Activated naive CD4-positive, alpha-beta T cell (primary cell): ENCODE measurements at places on chromosomes 7 and 10.

DNA sequence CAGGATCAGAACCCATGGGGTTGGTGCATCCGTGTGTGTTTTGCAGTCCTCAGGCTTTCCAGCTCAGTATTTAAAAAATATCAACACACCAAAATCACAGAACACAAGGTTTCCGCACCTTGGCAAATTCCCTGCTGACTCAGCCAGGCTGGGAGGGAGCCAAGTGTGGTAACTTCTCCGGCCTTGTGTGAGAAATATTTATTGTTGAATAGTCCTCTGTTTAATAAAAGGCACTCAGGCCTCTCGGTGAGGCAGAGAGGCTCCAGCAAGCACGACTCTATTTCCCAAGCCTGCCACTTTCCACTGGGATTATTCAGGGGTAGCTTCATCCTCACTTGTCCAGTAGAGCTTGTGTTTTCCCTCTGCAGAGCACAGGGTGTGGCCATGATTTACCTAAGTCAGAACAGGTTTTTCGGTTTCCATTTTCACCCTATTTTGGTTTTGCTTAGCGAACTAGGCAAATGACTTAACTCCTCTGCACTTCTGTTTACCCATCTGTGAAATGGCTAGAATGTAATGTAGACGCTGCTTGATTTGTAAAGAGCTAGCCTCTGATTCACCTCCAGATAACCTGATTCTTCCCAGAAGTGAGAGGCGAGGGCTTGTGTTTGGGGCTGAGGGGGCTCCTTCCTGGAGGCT, 13.0 kb upstream of the CHST15 start:
- no peak for DNase-seq

DNA sequence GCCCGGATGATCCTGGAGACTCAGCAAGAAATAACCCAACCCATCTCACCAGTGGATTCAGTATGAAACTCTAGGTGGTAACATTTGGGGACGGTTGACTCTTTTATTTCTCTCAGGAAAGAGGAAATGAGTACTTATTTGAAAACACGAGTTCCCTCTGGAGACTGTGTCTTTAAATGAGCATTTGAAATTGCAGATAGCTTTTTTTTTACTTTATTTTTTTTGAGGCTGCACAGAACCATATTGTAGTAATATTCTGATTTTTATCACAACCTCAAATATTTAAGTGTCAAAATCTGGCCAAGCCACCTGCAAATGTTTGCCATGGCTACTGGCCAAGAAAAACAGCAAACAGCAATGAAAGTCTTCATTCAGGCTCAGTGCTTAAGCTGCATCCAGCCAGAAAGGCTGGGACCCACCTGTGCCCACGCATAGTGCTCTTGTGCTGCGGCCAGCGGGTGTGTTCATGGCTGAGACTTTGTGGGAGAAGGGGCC, 160.8 kb downstream of the CREB5 start:
- no peak for DNase-seq

GRCh38 chr10:113455947-113456346, 96.9 kb upstream of the HABP2 start:
- no peak for DNase-seq

GRCh38 chr7:107179326-107180164, 10.7 kb downstream of the HBP1 start:
- no peak for DNase-seq

- no peak for DNase-seq
These were observed 43.2 kb upstream of the ACSL5 start for GRCh38 chr10:112330607-112331160.
